ENCODE measurements at places on chromosomes 2 and 18.
A peak's percentile ranks its signal among the peaks of the same experiment; 100 is the strongest.

GRCh38 chr2:3079959-3080948 is 297.4 kb downstream of the EIPR1 start:
- no peak for DNase-seq

GRCh38 chr2:309148-309953 is 21.5 kb upstream of the ALKAL2 start:
- peak; percentile 62 for DNase-seq

DNA sequence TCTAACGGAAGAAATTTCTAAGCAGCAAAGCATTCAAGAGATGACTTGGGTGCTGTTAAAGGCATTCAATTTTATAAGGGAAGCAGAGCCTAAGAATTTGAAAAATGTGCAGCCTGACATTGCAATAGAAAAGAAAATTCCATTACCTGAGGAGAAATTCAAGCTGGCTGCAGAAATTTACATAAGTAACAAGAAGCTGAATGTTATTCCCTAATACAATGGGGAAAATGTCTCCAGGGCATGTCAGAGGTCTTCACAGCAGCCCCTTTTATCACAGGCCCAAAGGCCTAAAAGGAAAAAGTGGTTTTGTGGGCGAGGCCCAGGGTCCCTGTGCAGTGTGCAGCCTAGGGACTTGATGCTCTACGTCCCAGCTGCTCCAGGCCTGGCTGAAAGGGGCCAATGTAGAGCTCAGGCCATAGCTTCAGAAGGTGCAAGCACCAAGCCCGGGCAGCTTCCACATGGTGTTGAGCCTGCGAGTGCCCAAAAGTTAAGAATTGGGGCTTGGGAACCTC is 306.7 kb downstream of the RDH14 start:
- no peak for DNase-seq

- DNase-seq, result no peak
Measured at GRCh38 chr2:131093696-131094462, 619 bp upstream of the FAM168B start.

DNA sequence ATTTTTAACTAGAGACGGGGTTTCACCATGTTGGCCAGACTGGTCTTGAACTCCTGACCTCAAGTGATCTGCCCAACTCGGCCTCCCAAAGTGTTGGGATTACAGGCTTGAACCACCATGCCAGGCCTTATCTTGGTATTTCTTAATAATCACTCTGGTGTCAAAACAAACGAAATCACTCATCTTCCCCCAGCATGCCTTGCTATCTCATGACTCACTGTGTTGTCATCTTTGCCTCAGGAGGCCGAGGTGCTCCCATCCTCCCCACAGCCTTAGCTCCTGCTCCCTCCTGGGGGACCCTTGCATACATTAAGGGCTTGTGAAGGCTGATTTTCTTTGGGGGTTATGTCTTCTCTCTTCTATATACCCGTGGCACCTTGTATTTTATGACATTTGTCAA is 250.1 kb upstream of the DPP10 start:
- no peak for DNase-seq

DNA sequence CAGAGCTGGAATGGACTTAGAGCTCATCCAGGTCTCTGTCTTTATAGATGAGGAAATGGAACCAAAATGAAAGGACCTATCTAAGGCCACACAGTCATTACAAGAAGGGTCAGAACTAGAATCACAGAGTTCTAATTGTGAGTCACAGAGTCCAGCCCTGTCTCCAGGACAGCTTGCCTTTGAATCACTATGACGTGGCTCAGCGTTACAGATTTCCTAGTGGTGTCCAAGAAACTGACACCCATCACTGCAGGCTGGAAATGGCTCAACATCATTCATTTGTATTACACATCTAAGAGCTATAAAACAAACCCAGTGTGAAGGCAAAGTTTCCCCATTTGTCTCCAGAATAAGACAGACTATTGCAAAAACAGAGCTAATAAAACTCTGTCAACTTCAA is 164.3 kb upstream of the SIX2 start:
- no peak for DNase-seq

- DNase-seq, result no peak
Measured at GRCh38 chr2:36379710-36380448, 24.3 kb downstream of the CRIM1 start.

DNA sequence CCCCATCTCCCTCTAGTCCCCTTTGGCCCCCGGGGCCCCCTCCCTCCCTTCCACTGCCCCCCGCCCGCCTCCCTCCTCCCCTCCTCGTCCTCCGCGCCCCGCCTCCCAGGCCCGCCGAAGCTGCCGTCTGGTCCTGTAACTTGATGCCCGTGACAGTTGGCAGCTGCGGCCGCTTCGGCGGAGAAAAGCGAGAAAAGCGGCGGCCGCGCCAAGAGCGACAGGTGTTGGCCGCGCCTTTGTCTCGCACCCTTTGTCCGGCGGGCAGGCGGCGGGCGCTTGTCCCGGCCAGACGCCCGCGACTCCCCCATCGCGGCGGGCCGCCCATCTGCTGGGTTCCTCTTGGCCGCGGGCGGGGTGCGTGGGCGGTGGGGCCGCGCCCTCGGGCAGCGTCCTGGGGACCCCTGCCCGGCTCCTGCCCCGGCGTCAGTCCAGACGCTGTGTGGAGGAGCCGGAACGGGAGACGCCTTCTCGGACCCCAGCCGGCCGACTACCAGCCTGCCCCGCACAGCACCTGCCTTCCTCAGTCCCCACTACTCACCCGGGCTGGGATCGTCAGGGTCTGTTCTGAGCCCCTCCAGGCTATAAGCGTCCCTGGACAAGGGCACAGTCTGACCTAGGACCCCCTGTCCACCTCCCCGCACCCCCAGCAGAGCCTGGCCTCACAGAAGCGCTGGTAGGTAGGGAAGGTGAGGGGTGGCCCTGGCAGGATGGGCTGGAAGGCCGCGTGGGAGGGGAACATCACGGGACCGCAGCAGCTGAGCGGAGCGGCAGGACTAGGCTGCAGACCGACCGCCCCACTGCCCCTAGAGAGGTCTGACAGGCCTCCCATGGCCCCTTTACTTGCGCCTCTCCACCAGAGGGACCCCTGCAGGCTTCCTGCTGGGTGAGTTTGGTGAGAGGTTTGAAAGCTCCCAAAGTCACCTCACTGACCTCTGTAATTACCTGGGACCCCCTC is 1.2 kb upstream of the HES6 start:
- peak; percentile 96 for DNase-seq

- DNase-seq, result no peak
Measured at GRCh38 chr2:136957044-136957443, 191.7 kb downstream of the THSD7B start.

DNA sequence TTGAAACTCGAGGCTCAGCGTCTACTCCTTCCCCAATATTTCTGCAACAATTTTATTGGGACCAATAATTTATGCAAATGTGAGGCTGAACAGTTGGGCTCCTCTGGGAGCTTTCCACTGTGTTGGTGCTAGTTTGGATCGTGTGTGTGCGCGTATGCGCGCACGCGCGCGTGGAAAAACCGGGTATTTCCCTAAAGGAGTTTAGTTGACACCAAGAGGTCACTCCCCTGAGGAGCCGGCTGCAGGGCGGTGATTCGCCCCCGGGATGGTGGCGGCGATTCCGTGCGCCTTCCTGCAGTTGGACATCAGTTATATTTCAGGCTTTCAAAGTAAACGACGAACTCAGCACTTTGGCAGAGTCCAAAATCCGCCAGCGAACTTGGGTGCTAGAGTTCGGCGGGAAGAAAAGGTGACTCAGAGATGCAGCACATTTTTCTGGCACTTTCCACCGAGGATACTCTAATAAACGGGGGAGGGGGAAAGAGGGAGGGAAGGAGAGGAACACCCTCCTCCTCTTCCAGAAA is 186.5 kb upstream of the FANCL start:
- peak; percentile 40 for DNase-seq

DNA sequence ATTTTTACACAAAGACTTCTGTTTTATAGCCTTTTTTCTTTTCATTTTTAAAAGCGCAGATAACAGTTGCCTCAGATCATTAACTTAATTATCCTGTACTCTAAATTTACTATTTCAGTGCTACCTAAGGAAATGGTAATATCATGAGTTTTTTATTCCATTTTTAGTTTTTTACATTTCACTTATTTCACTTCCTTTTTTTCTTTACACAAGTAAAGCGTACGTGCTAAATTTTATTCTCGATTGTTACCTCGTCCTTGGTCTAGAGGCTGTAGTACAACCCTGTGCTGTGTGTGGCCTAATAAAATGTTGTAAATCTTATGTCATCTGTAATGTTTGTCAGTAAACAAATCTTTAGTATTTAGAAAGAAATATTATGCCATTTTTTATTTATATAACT is 49.2 kb downstream of the CRIM1 start:
- no peak for DNase-seq

- DNase-seq, result no peak
Measured at GRCh38 chr2:144378551-144378950, 141.4 kb downstream of the ZEB2 start.

GRCh38 chr2:226187156-226187555 is 612.5 kb downstream of the IRS1 start:
- no peak for DNase-seq

GRCh38 chr18:23540867-23541266 is 37.6 kb downstream of the RMC1 start:
- no peak for DNase-seq

GRCh38 chr18:30929065-30929464 is 113.5 kb downstream of the DSC3 start:
- DNase-seq, result no peak

DNA sequence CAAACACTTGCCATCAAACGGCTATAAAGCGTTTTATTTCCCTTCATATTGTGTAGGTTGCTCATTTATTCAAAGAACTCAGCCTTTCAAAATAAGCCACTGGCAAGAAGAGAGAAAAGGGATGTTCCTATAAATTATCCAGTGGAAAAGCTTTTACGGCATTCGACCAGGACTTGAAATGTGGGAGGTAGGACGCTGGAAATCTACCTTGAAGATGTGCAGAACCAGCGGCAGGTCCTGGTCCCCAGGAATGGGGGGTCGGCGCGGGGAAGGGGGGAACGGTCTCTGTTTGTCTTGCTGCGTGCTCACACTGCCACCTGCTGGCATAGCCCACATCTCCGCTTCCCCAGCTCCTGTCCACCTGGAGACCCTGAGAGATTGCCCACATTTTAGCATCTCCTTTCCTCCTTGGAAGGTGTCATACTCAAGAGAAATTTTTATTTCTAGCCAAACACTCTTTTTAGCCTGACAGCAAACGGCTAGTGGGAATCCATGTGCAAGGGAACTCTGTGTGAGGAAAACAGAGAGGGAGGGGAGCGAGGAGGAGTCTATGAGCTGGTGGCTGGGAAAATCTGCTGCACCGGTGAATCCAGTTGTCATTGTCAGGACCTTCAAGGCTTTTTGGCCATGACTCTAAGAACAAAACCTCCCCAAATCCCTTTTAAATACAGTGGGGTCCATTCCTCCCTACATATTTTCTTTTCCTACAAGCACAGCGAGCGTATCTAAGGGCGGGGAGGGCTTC is 349.0 kb upstream of the PKDCC start:
- DNase-seq, result peak; percentile 78

GRCh38 chr2:240935103-240935876 is 29.2 kb downstream of the CROCC2 start:
- peak; percentile 60 for DNase-seq

GRCh38 chr2:5589183-5589582 is 103.0 kb upstream of the SOX11 start:
- DNase-seq, result peak; percentile 45

GRCh38 chr18:21830532-21830931 is 89.9 kb downstream of the MIB1 start:
- peak; percentile 5 for DNase-seq

- DNase-seq, result no peak
Measured at GRCh38 chr2:147382322-147382948, 462.4 kb upstream of the ACVR2A start.

DNA sequence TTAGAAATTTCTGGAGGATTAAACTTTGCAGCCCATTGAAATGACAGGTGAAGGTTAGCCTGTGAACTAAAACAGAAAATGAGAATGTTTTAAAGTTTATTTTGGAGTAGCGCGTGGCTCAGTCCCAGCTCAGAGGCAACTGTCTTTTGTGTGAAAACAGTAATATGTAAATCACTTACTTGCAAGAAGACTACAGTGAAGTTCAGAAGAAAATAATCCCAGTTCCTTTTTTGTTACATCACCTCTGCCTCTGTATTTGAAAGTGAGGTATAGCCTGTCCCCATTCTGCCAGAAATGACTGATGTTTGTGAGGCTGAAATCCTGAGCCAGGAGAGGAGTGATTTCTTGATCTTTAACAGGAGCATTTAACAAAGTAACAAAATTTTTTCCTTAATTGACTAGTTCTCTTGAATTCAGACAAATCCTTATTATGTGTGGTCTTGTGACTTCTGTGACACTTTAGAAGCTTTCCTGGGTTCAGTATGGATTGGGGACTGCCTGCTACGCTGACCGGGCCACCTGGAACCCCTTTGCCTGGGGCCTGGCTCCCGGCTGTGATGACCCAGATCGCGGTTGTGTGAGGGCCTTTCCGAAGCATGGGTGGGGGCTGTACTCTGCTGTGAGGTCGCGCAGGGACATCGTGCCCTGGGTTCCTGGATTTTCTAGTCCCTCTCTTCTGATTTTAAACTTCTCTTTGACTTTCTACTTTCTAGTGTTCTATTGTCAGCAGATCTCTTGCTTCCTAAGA is 24.3 kb downstream of the TRAPPC12 start:
- no peak for DNase-seq

DNA sequence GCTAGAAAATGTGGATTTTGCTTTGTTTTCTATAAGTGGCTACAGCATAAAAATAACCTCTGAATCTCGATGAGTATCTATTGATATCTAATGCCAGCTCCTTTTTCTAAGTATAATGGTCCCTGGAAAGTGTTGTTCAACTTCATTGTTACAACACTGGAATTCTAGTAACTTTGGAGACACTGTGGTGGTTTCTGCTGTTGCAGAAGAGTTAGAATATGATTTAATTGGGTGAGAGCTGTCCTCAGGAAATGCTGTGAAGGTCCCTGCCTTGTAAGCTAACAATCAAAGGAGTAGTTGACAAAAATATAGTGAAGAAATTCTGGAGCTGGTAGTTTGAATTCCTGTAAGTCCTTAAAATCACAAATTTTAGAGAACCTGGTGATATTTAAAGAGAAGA is 62.1 kb downstream of the C18orf63 start:
- DNase-seq, result peak; percentile 2

GRCh38 chr18:48785091-48785614 is 165.6 kb downstream of the SMAD7 start:
- no peak for DNase-seq

- DNase-seq, result no peak
Measured at GRCh38 chr18:67783196-67783946, 266.9 kb upstream of the DSEL start.

DNA sequence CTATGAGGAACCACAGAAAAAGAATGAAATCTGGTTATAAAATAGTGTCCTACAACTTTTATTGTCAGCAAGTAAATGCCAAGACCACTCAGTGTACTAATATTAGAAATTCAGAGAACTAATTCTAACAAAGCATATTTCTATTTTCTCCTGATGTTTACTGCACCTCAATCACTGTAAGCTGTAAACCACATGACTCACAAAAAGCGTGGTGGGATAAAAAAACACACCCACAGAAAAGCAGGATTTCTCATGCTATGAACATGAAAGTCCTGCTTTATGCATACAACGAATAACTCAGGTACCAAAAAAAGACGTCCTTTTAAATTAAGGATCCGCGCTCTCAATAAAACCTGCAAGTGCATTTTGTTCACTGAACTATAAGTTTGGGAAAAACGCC is 797 bp downstream of the TXNL4A start:
- DNase-seq, result no peak

Measured in H7 (cell line).